Progenitor cell of endocrine pancreas (in vitro differentiated cells): ENCODE measurements at places on chromosomes 5 and 9. TPM values are rescaled to one million over a fixed set of nuclear protein-coding genes. Genes with fewer than 3 reads are reported as not detected.

DNA sequence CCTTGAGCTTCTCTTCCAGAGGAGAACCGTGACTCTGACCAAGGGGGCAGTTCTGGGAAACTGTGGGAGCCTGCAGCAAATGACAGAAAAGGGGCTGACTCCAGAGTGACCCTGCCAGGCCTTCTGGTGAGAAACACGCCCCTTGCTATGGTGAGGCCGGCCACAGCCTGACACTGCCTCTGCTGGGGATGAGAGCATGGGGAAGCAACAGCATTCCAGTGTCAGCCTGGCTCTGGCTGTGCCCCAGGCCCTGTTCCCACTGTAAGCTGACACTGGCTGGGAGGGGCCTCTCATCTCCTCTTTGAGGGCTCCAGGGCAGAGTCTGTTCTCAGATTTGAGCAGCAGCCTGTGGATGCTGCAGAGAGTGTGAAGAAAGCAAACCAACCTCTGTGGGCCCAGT lies 180.0 kb upstream of the IL12B start:
- H3K4me3 ChIP-seq: no peak overlapping the region
- no peak overlapping the region for H3K27ac ChIP-seq
- H3K36me3 ChIP-seq: no peaks in the 10 kb centered on the region
- peak; percentile 14 for DNase-seq
- H3K27me3 ChIP-seq: peaks cover 3% of the 10 kb centered on the region
- H3K4me1 ChIP-seq: peaks cover 3% of the 10 kb centered on the region

NTNG2 gene
- total RNA-seq: 2.4 TPM in 2 replicates

ACOT12 gene
- total RNA-seq: not detected in 2 replicates

- H3K36me3 ChIP-seq: no peaks in the 10 kb centered on the region
- no peaks in the 10 kb centered on the region for H3K27me3 ChIP-seq
- no peak overlapping the region for H3K27ac ChIP-seq
Observed at GRCh38 chr9:125634040-125634717, 72.8 kb downstream of the MAPKAP1 start.

- no peak overlapping the region for H3K4me3 ChIP-seq
- H3K27ac ChIP-seq: no peak overlapping the region
- no peaks in the 10 kb centered on the region for H3K36me3 ChIP-seq
- no peaks in the 10 kb centered on the region for H3K4me1 ChIP-seq
- no peak for DNase-seq
- no peaks in the 10 kb centered on the region for H3K27me3 ChIP-seq
Observed at GRCh38 chr9:27792971-27793689, 219.8 kb upstream of the C9orf72 start.

- peaks cover 16% of the 10 kb centered on the region for H3K36me3 ChIP-seq
- H3K4me1 ChIP-seq: no peaks in the 10 kb centered on the region
- no peak for DNase-seq
Observed at GRCh38 chr9:26904070-26904469, 11.5 kb upstream of the CAAP1 start.

- no peaks in the 10 kb centered on the region for H3K36me3 ChIP-seq
- no peaks in the 10 kb centered on the region for H3K27me3 ChIP-seq
- peak overlapping the region; percentile 82 for H3K4me3 ChIP-seq
Observed at GRCh38 chr9:128657344-128657704, 677 bp upstream of the DYNC2I2 start.

DNA sequence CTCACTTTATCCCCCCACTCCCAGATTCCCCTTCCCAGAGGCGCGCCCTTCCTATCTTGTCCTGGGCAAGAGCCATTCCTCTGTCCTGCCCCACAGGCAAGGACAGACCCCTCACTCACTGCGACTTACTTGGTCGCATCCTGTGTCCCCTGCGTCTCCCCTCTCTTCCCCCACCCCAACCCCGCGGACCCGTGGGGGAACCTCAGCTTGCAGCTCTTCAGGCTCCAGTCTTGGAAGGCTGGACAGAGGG lies 542 bp downstream of the GGTA1 start:
- peak overlapping the region; percentile 61 for H3K4me3 ChIP-seq
- H3K4me1 ChIP-seq: peaks cover 13% of the 10 kb centered on the region
- H3K27ac ChIP-seq: no peak overlapping the region
- peaks cover 71% of the 10 kb centered on the region for H3K27me3 ChIP-seq
- no peaks in the 10 kb centered on the region for H3K36me3 ChIP-seq
- no peak for DNase-seq

DNA sequence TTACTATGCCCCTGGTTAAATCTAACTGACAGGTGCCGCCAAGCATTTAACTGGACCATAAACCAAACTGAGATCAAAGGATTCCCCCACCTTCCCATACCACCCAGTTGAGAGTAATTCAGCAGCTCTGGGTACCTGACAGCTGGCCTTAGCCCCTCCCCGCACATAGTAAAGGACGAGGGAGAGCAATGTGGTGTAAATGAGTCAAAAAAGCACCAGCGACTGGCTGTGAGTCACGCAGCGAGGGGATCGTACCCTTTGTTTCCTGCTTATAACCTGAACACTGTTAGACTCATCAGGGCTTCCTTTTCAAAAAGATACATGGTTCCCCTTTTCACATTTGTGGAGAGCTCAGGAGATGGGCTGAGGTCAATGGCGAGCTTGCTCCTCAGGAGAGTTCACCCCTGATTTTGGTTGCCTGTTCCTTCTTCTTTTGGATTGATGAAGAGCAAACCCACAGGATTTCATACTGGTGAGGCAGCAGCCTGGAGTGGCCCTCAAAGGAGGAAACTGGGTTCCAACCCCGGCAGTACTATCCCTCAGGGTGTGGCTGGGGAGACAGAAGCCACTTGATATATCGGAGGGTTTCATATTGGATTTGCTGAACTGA lies 71.5 kb downstream of the ANKRD33B start:
- H3K27me3 ChIP-seq: peaks cover 41% of the 10 kb centered on the region
- peaks cover 2% of the 10 kb centered on the region for H3K36me3 ChIP-seq
- no peak overlapping the region for H3K27ac ChIP-seq
